ENCODE measurements at places on chromosomes 4 and X. TPM values are rescaled to one million over a fixed set of nuclear protein-coding genes. Genes with fewer than 3 reads are reported as not detected.

DNA sequence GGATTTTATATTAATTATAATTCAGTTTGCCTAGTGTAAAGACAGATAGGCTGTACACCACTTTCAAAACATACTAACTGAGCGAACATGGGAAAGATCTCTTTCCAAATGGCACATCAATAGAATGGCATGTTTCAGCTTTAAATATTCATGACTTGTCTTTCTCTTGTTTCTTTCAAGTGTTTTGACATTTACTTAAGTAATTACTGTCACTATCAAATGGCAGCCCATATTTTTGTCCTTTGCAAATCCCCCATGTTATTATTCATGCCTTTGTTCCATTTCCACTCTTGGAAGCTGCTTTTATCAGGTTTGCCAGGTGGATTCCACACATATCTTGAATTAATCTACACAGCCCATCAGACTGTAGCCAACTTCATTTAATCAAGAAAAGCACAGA, 89.2 kb upstream of the GLRA2 start:
- no peak for DNase-seq

GRCh38 chrX:38614485-38614884, 53.1 kb downstream of the TSPAN7 start:
- DNase-seq, result no peak

DNA sequence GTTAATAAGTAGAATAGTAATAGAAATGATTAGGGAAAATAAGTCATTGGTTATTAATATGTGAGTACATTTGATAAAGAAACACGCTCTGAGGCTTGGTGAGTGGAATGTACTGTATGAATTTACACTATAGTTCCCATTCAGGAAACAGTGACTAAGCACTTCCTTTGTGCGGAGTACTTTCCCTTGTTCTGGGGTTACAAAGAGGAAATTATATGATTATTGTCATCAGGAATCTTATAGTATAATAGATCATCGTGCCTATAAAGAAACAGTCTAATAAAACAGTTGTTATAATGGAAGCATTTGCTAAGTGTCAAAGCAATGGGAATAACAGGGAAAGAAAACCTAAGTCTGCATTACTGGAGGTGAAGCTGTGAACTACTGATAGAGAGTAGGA, 138.0 kb downstream of the RPA4 start:
- no peak for DNase-seq

GRCh38 chr4:119615068-119615719, 13.4 kb downstream of the PDE5A start:
- DNase-seq, result no peak

DNA sequence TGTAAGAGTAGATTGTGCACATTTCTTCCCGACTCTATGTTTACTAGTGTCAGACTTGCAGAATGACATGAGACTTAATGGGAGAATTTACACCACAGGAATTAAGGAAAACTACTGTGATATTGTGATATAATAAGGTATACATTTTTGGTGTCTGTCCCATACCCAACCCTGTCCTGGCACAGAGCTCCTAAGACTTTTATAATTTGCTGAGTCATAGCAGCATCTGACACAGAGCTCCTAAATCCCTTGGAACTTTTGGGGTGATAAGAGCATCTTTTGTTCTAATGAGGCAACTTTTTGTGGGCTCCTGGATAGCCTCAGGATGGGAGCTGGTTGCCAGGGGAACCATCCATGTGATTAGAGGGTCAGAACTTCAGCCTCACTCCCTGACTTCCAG, 1607.0 kb downstream of the RPA4 start:
- no peak for DNase-seq

DNA sequence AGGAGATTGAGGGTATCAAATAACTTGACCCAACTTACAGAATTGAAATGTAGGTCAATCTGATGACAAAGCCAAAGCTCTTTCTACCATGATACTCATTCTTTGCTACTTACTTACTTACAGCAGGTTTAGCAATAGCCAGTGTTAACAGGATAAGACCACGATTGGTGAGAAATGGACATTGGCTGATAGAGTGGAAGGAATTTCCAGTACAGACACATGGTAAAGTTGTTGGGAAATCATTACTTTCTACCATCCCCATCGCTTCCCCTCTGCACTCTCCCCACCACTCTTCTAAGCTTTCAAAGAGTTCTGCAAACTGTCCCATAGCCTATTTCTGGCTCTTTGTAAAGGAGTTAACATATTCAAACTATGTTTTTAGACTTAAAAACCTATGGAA, 119.7 kb downstream of the CHRNA9 start:
- no peak for DNase-seq

- no peak for DNase-seq
Observed at GRCh38 chr4:140903522-140904475, 147.6 kb upstream of the TBC1D9 start.

DNA sequence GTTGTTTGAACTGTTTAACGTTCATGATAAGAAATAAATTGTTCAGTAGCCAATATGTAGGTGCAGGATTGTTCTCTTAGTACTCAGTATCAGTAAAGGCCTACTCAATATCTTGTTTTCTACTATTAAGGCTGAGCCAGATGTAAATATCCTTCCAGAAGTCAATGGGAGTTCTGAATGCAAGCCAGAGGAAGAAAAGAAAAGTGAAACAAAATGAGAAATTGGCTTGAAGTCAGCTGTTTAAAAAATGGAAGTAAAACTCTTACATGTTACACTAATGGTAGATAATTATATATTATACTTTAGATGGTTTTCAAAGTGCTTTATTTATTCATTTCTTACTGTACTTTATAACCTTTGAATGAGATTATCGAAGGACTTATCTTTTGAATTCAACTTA, 1417.9 kb downstream of the ADGRL3 start:
- no peak for DNase-seq

GRCh38 chr4:149702414-149703293, 113.0 kb downstream of the IQCM start:
- DNase-seq, result no peak

GRCh38 chr4:16075975-16076757, 7.7 kb downstream of the PROM1 start:
- no peak for DNase-seq

GRCh38 chr4:77154761-77155499, 2.1 kb upstream of the CCNG2 start:
- no peak for DNase-seq

DNA sequence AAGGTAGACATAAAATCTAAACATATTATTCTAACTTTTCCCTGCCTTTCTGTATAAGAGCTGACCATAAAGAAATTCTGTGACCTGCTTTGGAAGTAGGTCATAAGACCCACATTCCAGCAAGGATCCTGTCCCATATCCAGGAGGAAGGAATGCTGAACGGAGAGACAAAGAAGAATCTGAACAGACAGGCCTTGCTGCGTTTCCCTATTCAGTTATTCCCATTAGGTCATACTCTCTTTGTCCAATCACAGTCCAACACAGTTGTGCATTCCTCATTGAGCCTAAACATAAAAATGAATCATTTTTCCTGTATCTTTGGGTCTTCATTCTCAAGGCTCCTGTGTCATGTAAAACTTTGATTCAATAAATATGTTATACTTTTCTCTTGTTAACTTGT, 287.6 kb upstream of the TAPT1 start:
- no peak for DNase-seq

- no peak for DNase-seq
Observed at GRCh38 chrX:72498782-72499181, 73.9 kb downstream of the HDAC8 start.

- DNase-seq, result no peak
Observed at GRCh38 chrX:32774966-32775365, 436.4 kb downstream of the DMD start.

DNA sequence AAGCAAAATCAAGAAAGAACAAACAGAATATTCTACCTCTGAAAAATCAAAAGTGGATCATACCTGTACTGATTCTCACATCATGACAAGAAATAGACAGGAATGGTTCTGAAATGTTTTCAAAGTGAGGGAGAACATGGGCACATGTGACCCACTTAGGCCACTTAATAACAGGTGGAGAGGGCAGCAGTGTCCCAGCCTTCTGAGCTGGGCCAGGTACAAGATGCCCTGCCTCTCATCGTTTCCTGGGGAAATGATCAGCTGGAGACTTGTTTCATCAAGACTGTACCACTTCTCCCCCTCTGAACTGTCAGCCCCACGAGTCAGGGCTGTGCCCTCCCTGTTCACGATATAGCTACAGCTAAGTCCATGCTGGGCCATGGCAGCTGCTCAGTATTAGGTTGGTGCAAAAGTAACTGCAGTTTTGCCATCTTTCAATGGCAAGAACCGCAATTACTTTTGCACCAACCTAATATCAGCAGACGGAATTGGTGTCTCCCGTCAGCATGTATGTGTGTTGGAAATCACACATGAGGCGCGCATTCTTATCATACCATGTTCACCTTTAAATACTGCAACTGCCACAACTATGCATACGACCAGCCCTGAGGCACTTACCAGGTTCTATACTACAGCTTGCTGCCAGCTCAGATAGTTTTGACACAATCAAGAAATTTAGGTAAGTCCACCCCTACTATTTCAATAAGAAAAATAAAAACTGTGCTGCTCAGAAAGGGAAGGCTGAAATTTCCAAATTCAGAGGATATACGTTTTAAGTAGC, 71.4 kb downstream of the GATB start:
- no peak for DNase-seq

DNA sequence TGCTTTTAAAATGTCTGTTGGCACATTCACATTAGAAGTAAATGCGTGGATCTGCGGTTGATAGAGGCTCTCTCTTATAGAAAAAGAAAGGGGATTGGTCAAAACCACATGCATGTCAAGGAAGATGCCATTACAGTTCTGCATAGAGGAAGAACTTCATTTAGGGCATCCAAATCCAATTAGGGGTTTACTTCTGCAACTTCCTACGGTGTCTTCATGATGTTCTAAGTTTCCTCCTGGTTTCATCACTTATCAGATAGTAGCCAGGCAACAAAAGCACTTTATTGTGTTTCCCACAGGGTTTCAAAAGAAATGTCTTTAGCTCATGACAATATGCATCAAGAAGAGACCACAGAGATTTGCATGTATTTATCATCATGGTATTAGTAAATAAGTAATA, 136.0 kb upstream of the HPGD start:
- no peak for DNase-seq

DNA sequence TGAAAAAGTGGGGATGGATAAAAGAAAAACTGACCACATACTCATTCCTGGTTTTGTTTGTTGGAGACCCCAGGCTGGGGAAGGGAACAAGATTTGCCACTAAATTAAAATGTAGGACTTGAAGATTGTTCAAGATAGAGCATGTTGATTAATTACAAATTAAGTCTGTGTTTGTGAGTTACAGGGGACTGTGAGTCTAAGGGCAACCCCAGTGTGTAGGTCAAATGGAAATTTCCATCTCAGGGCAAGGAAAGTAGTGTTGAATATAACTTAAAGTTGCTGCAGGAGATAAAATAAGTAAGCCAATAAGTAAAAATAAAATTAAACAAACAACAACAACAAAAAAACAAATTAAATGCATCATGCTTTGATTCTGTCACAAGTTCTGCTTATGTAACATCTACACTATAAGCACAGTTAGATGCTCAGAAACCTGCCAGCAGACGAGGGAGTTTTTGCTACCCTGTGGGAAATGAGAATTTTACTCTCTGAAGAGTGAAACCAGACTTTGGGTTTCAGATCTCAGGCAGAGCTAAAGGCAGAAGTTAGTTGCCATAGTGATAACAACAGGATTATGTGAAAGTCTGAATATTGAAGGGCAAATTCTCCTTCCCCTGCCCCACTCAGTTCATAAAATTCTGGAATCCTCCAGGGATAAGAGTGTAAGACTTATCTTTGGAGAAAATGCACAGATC, 352.3 kb downstream of the GRXCR1 start:
- DNase-seq, result no peak

DNA sequence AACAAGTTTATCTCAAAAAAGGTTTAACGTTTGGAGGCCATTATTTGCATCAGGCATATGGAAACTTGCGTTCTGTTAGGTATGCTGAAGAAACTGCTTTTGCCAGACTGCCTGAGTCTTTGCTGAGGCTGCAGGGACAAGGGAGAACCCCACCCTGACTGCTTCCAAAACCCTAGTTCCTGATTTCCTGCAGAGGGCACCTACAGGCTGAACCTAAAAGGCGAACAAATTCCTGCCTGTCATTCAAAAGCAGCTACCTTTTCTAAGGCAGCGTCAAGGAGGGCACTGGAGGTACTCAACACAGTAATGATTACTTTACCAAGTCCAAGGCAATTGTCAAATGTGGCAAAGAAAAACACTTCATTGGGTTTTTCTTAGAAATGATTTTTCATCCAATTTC, 578 bp upstream of the CORIN start:
- no peak for DNase-seq

DNA sequence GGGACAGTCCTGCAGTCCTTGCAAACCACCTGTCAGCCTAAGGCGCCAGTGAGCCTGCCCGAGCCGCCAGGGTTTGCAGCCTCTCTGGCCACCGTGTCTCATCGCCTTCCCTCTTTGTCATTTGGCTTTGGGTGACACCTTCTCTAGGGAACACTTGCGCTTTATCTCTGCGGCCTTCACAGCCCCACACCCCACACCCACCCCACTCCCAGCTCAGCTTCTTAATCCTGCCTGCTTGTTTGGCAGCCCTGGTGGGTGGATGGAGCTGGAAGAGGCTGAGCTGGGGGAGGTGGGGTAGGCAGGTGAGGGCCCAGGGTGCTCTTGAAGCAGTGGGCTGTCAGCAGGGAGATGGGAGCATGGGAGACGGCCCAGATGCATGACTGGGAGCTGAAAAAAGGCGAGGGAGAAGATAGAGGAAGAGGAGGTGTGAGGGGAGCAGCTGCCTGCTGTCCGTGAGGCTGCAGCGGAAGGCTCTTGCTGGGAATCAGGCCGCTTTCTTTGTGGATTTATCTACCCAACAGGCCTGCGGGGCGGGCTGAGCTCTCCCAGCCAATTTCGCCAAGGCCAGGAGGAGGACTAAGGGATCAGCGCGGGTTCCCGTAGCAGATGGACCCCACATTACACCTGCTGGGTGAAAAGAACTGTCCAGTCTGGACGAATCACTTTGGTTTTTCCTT, 97.5 kb upstream of the STOX2 start:
- DNase-seq, result no peak

DNA sequence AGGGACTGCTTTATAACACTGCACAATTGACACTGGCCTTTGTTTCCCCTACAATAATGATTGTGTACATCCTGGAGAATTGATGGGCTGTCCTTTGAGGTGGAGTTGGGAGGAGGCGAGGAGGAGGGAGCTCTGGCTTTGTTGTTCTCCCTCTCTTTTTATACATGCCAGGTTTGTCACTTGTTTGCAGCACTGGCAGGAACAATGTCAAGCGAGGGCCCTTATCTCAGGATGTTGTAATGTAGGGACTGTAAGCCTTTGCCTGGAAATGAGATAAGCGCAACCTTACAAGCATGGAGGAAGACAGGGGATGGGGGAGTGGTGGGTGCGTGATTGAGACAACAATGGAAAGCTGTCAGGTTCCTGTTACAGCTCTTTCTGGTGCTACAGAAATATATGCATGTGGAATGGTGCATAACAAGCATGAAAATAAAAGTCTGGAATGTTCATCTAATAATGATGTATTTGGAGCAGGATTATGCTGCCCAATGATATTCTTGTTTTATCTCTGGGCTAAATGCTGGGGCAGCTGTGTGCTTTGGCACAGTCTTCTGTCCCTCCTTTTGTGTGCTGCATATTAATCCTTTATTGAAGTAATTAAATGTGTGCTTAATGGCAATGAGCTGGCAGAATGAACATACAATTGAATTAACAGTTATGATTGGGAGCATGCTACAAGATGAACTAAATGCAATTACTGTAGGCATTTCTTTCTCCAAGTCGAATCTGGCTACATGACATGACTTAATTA, 294.4 kb downstream of the GPAT3 start:
- DNase-seq, result no peak

GRCh38 chrX:139850968-139851367, 81.9 kb downstream of the ATP11C start:
- DNase-seq, result no peak

CFI gene
- total RNA-seq, result 3.2 TPM

SH3TC1 gene
- total RNA-seq, result 2.9 TPM

HTATSF1 gene
- total RNA-seq, result 97.5 TPM

FAM184B gene
- 0.53 TPM for total RNA-seq

EMCN gene
- 10.8 TPM for total RNA-seq

GAGE12F gene
- not detected for total RNA-seq
